ENCODE measurements at places on chromosomes 16 and 17. TPM values are rescaled to one million over a fixed set of nuclear protein-coding genes. Genes with fewer than 3 reads are reported as not detected.

TBC1D3E gene
- polyA plus RNA-seq, result not detected

BEAN1 gene
- polyA plus RNA-seq, result 0.14 TPM

KIF1C gene
- 22.3 TPM for polyA plus RNA-seq

SLC16A3 gene
- 3.5 TPM for polyA plus RNA-seq

KRTAP4-1 gene
- not detected for polyA plus RNA-seq

All from pancreas (tissue), 10 donors.